Stimulated activated CD4-positive, alpha-beta T cell treated with anti-CD3 and anti-CD28 coated beads, Interleukin-1b, Interleukin-23, amount 100 ng/mL, for 1 hour (primary cell): ENCODE measurements at places on chromosomes 7 and 10.

- DNase-seq: no peak
These were observed 7.8 kb downstream of the RNF216 start for GRCh38 chr7:5773661-5774086.

GRCh38 chr7:94856643-94857042, 50.8 kb upstream of the PPP1R9A start:
- no peak for DNase-seq

DNA sequence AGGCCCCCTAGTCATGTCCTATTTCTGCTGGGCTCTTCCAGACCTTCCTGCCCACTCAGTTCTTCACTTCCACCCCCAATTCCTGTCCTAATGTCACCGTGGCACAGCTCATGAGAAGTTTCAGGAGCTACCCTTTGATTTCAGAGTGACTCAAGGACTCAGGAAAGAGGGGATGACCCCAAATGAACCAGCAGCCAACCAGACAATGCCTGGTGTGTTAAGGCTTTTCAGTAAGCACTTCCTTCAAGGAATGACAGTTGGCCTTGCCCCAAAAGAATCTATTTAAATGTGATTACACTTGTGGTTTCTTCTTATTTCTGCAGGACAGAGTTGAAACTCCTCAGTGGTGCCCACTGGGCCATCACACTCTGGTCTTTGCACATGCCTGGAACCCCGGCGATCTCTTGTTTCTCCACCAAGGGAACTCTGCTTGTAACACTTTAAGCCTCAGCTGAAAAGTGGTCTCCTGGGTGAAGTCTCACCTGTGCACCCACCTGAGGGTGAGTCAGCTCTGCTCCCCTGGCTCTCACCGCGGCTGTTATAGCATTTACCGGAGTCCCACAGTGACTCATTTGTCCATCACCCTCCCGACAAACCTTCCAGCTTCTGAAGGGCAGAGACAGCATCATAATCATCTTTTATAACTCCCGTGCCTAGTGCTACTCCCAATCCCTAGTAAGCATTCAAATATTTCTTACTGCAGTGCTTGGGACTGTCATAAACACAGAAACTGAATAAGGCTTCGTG, 123.0 kb upstream of the SVIL start:
- no peak for DNase-seq

GRCh38 chr10:77457266-77457665, 180.3 kb downstream of the KCNMA1 start:
- DNase-seq: no peak

DNA sequence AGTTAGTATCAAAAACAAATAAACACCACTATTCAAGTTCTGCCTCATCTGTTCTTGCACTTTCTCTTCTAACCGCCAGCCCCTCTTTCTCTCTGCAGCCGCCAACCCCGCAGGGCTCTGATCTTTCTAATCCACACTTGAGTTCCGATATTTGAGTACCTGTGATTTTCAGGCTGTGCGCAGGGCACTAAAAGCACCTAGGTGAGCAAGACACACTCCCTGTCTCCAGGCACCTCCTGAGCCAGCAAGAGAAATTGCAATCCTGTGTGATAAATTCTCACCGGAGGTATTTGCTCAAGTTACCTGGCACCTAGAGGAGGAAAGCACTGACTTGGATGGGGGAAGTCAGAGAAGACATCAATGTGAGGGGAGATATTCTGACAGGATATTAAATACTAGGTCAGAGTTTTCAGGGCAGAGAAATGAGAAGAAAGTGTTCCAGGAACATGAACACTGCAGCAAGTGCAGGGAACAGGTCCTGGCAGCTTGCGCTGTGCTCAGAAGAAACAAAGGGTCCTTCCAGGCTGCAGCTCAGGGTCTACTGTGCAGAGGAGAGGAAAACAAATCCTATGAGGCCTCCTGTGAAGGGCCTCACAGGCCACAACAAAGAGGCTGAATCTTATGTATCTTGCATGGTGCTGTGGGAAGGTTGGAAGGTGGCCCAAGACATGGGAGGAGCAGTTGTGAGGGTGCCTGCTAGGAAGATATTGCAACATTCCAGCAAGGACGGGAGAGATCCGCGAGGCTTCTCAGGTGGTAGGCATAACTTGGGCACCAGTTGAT, 568.7 kb upstream of the MGMT start:
- no peak for DNase-seq
